NCI-H1417 (cell line): ENCODE measurements at places on chromosomes 7 and 10.

DNA sequence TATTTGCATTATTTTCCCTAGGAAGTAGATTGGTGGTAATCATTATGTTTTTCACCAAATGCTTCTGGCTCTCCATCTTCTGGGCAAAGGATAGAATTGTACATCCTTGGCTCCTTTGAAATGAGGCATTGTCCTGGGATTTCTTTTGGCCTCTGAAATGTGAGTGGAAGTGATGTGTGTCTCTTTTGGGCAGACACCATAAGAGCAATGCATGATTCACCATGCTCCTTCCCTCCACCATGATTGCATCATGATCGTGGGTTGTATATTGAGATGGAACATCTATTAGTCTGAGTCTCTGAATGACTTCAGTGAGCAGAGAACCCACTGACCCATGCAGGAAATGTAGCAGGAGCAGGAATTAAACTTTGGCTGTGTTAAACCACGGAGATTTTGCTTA is 49.2 kb downstream of the ADRA2A start:
- no peak for DNase-seq

DNA sequence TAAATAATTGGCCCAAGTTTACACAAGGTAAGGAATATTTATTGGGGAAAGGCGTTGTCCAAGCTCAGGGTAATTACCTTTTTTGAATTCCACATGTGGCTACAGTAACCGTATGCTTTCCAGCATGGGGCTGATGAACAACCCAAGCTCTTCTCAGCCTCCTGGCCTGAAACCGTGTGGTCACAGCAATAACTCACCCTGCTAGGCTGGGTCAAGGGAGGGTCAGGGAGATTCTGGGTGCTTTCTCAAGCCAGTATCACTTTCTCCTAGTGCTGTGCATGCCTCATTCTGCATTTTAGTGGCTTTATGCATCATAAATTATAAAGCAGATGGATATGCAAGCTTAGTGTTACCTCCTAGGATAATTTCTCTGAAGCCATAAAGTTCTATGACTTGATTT is 273.9 kb downstream of the PAXIP1 start:
- no peak for DNase-seq

DNA sequence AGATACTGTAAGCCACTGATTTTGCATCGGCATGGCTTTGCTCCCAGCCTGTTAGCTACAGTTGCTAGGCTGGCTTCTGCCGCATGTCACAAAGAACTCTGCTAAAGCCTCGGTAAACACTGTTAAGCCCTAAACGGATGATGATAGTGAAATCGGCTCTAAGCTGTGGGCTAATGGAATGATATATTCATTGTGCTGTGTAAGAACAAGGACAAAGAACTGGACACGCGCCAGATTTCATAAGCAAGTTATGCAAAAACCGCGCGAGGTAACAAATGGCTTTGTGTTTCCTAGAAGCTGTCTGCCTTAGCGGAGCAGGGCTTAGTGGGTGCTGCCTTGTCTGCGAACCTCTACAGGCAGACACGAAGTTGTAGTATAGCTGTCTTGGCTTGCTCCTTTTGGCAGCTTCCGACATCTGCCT is 331.3 kb upstream of the COBL start:
- DNase-seq: no peak

- DNase-seq: no peak
Observed at GRCh38 chr10:131110241-131110783, 201.2 kb downstream of the TCERG1L start.

DNA sequence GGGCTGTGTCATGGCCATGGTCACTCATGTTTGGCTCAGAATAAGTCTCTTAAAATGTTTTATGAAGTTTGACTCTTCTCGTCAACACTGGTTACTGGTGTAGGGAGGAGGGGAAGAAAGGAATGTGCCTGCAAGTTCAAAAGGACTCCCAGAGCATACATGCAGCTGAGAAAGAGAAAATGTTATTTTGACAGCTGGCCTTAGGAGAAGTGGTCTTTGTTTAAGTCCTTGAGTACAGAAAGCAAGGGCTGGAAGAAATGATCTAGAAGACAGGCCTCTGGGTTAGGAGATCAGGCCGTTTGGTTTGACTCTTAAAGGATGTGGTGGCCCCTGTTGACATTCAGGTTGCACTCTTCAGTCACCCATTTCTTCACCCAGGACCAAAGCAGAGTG is 245.5 kb downstream of the REEP3 start:
- no peak for DNase-seq

GRCh38 chr10:112585126-112585525 is 138.1 kb downstream of the VTI1A start:
- DNase-seq: no peak

DNA sequence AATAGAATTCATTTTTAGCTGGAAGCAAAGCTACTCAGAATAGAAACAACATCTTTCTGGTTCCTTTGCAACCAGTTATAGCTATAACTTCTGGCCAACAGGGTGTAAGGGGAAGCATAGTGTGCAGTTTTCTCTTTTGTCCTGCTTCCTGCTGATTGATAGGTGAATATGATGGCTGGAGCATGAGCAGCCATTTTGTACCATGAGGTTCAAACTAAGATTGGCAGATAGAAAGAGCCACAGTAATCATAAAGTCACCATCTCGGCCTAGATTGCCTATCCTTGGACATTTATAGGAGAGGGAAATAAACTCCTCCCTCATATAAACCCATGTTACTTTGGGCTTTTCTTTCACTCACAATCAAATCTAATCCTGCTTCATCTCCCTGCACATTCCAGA is 102.2 kb upstream of the FGFR2 start:
- no peak for DNase-seq

DNA sequence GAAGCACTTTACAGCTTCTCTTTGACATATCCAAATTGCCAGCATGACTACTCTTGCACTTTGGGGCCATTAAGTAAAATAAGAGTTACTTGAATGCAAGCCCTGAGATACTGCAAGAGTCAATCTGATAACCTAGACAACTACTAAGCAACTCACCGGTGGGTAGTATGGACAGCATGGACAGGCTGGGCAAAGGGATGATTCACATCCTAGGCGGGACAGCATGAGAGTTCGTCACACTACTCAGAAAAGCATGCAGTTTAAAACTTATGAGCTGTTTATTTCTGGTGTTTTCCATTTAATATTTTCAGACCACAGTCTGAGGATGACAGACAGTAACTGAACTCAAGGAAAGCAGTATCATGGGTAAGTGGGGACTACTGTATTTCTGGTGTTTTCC is 84.0 kb downstream of the ORC5 start:
- DNase-seq: no peak

DNA sequence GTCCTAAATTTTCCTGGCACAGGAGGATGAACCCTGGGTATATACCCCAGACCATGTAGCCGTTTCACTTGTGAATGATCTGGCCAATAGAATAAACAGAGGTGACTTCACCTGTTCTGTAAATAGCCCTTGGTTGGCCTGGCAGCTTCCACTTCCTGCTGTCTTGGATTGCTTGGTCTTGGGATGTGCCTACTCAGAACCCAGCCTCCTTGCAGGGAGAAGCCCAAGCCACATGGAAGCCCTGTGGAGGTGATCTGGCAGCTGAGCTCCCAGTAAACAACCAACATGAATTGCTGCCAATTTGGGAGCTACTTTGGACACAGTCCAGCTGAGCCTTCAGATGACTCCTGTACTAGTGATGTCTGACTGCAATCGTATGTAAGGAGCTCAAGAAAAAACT is 4.8 kb upstream of the RAPGEF5 start:
- no peak for DNase-seq

DNA sequence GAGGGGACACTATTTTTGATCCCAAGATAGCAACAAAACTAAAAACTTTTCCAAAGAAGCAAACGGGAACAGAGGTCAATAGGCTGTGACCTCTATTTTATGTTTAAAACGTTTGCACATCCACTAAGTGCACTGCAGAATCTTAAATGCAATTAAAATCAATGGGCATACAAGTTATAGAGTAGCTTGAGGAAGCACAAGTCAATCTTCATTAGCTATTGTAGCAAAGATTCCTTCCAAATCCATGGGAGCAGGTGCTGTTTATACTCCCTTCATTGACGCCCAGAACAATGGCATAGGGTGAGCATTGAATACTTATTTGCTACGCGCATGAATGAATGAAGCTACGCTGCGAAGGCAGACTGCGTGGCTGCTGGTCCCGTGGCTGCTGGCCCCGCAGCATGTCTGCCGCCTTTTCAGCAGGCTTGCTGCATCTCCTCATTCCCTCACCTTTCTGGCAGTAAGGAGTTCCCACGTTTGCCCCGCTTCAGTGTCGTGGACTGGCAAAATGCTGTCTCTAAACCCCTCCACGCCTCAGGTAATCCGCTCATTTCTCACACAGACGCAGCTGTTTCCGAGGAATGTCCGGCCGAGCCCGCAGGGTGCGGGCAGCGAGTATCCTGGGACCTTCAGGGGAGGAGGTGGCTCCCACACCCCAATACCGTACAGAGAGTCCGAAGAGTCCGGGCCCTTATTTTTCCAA is 754 bp upstream of the PHYHIPL start:
- DNase-seq: peak; percentile 86

DNA sequence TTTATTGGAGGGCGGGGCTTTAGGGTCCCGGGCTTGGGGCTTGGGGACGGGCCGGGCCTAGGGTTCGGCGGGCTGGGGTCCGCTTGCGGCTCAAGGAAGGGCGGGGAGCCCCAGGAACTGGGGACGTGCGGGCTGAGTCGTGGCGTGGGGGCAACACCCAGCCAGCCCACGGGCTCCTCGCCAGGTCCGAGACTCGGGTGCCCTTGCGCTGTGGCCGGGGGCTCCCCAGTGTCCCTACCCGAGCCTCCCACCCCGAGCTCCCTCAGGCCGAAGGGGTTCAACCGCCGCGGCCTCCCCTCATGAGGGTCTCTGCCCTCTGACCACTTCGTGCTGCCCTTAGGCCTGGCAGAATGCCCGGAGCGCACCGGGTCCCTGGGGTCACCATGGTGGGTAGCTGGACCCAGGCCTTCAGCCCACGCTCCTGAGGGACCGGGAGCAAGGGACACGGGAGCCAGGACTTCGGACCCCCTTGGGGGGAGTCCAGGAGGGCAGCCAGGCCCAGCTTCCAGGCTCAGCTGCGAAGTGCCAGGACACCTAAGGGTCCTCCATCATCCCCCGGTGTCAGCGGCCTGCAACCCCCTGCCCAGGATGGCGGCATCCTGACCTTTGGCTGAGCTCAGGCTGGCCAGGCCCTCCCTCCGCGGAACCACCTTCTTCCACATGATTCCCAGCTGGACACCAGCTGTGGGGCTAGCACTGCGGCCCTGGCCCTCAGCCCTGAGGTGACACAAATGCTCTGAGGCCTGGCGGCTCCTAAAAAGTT is 524 bp upstream of the FUOM start:
- no peak for DNase-seq

- no peak for DNase-seq
Observed at GRCh38 chr10:29332061-29332760, 43.3 kb downstream of the LYZL1 start.

DNA sequence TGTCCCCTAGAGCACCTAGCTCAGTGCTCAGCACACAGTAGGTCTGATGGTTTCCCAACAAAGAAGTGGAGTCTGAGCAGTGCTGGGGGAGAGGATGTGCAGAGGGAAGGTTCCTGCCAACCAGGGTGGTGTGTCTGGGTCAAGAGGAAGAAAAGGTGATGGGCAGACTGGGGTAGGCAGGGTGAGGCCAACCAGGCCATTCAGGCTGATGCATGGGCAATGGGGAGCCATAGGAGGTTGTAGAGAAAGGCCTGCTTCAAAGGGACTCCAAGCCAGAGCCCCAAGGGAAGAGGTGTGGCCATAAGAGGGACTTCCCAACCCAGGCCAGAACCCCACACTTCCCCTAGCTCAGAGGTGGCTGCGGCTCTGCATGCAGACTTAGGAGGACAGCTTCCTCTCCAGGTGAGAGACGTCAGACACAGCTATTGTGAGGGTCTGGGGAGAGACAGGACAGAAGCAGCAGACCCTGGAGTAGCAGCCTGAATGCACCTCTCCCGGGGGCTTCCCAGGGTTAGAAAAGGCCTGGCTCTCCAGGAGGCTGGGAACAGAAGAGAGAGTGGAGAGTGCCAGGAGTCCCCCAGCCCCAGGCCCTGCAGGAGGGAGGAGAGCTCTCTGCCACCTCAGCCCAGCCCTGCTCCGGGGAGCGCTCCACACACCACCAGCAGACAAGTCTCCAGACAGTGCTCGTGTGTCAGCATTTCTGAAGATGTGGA is 87.4 kb upstream of the ZMIZ1 start:
- DNase-seq: no peak

GRCh38 chr7:132899833-132900232 is 182.1 kb downstream of the CHCHD3 start:
- peak; percentile 44 for DNase-seq

- no peak for DNase-seq
Observed at GRCh38 chr10:20233423-20233822, 417.2 kb downstream of the PLXDC2 start.

GRCh38 chr10:113987805-113988204 is 55.9 kb upstream of the ADRB1 start:
- DNase-seq: no peak

DNA sequence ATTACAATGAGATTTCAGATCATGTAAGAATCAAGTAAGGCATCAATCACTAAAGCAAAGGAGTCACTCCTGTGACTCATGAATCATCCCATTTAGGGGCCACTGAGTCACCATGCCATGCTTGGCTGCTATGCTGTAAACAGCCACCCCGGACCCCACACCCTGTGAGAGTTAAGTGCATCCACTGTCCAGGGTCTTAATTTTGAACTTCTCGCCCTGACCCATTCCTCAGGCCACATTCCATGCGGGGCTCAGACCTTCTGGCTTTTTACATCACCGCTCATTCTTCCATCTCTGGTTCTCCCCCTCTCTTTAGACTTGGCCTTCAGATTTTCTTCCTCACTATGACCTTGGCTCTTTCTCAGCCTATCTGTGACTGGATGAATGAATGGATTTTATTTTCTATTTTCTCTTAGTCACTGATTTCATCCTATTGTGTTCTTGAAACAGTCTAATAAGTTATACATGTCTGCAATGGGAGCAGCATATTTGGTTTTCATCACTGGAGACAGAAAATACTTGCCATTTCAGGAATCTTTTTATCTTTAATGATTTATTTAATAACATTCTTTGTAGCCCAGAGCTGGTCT is 239.6 kb downstream of the SKIDA1 start:
- DNase-seq: no peak

DNA sequence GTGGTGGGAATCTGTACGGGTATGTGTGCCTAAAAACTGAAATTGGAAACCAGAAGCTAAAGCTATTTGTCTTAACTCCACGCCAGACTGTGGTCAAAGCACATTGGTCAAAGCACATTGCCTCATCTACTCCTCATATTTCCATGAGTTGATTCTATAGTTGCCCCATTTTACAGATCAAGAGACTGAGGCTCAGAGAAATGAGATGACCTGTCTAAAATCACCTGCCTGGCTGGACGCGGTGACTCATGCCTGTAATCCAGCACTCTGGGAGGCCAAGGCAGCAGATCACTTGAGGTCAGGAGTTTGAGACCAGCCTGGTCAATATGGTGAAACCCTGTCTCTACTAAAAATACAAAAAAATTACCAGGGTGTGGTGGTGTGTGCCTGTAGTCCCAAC is 21.7 kb upstream of the MNX1 start:
- DNase-seq: no peak

GRCh38 chr10:124725171-124725631 is 19.0 kb downstream of the FAM53B start:
- no peak for DNase-seq
